HFFc6 (cell line): ENCODE measurements at places on chromosomes 13 and 19.

DNA sequence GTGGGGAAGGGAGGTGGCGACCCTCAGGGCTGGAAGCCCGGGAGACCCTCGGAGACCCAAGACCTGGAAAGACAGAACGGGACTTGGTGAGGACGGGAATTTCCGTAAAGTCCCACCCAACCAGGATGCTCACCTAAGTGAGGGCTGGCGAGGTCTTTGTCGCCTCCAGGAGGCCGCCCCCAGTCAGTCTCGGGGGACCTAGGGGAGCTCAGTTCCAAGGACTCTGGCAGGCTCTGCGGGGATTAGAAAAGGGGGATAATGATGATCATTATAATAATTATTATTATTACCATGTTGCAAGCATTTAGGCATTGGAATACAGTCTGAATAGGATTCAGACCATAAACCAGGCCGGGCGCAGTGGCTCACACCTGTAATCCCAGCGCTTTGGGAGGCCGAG lies 9.1 kb upstream of the HSD17B14 start:
- peaks cover 4% of the 10 kb centered on the region; the same call in 1 of the 2 replicates for H3K36me3 ChIP-seq
- H3K27ac ChIP-seq: no peak overlapping the region
- no peaks in the 10 kb centered on the region for H3K4me1 ChIP-seq
- H3K4me3 ChIP-seq: no peak overlapping the region
- no peak for DNase-seq
- peaks cover 2% of the 10 kb centered on the region; the same call in 1 of the 2 replicates for H3K27me3 ChIP-seq

DNA sequence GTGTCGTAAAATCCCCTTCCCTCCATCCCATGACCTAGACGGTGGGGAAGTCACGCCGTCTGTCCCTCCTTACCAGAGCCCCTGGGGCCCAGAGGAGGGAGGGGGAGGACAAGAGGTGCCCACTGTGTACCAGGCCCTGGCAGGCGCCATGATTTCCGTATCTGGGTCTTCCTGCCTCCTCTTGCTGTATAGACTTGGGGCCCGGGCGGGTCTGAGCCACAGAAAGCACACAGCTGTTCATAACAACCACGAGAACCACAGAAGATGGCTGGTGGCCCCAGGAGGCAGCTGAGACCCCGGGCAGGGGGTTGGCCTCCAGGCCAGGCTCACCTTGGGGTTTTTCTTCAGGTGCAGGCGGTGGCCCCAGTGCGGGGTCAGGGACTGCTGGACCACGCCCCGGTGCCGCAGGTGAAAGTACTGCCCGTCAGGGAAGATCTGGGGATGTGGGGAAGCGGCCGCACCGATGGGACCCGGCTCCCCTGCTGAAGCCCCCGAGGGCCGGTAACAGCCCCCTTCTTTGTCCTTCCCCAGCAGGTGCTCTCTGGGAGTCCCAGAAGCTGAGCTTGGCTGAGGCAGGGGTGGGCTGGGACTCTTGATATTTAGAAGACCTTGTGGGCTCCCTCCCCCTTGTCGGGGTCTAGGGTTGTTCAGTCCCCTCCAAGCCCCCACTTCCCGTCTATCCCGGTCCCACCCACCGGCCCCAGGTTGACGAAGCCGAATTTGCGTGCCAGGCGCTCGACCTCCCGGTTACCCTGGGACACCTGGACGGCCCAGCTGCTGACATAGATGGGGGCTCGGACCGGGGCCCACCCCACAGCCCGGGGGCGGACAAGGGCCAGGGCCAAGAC lies 463 bp downstream of the PCSK4 start:
- H3K4me1 ChIP-seq: no peaks in the 10 kb centered on the region; the same call in 1 of the 2 replicates
- DNase-seq: no peak
- peaks cover 7% of the 10 kb centered on the region for H3K27me3 ChIP-seq

DNA sequence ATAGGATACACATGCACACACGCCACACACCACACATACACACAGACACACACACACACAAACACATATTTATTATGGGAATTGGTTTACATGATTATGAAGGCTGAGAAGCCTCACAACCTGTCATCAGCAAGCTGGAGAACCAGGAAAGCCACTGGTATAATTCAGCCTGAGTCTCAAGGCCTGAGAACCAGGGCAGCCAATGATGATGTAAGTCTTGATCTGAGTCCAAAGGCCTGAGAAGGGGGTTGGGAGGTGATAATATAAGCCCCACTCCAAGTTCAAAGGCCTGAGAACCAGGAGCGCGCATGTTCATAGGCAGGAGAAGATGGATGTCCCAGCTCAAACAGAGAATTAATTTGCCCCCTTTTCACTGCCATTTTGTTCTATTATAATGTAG lies 18.7 kb upstream of the SOX21 start:
- no peaks in the 10 kb centered on the region for H3K4me1 ChIP-seq
- H3K27ac ChIP-seq: no peak overlapping the region
- H3K36me3 ChIP-seq: no peaks in the 10 kb centered on the region
- peaks cover 3% of the 10 kb centered on the region; the same call in 1 of the 2 replicates for H3K27me3 ChIP-seq
- H3K4me3 ChIP-seq: no peak overlapping the region
- DNase-seq: no peak

DNA sequence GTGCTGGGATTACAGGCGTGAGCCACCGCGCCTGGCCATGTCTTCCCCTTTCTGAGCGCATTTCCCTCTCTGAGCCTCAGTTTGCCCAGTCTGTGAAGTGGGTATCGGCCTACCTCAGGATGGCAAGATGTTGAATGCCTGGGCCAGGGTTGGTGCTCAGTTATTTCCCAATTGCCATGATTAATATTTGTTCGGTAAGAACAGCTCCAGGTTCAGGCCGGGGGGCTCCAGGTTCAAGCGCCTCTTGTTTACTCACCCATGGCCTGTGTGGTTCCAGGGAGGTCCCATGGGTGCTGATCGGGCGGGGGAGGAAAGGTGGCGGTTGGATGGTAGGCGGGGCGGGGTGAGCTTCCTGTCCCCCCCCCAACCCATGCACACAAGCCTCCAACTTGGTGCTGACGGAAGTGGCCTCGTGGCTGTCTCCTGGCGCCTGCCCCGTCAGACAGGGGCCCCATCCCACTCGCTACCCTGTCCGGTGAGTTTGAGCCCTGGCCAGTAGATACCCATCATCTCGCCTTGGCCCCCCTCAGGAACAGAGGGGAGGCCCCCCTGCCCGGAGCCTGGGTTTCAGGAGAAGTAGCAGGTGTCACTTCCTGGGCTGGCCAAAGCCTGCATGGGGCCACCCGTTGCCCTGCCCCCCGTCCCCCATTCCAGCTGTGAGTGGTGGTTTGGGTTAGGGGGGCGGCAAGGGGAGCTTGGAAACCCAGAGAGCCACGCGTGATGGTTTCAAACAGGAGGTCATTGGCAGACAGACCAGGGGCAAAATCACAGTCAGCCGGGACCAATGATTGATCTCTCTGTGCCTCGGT lies at the start of gene FCHO1:
TSS of gene FCHO1 (plus strand) at position 375 of the 809 bp plus-strand sequence. CDS start 3,688 bp downstream, outside the sequence.
- H3K36me3 ChIP-seq: no peaks in the 10 kb centered on the region
- no peaks in the 10 kb centered on the region for H3K4me1 ChIP-seq
- H3K4me3 ChIP-seq: no peak within 1 kb of the TSS
- H3K27ac ChIP-seq: no peak within 1 kb of the TSS

GRCh38 chr13:82480415-82480814 lies 1401.9 kb downstream of the SLITRK1 start:
- peak; percentile 11 for DNase-seq
- H3K4me3 ChIP-seq: no peak overlapping the region
- H3K4me1 ChIP-seq: peaks cover 13% of the 10 kb centered on the region; the same call in 1 of the 2 replicates
- H3K27me3 ChIP-seq: no peaks in the 10 kb centered on the region
- H3K27ac ChIP-seq: no peak overlapping the region
